Stimulated activated CD8-positive, alpha-beta memory T cell treated with anti-CD3 and anti-CD28 coated beads, Interleukin-7, amount 100 ng/mL, for 24 hours (primary cell): ENCODE measurements at places on chromosomes 16 and 17.

GRCh38 chr17:76139801-76140660 is 1.0 kb downstream of the FOXJ1 start:
- DNase-seq = no peak

DNA sequence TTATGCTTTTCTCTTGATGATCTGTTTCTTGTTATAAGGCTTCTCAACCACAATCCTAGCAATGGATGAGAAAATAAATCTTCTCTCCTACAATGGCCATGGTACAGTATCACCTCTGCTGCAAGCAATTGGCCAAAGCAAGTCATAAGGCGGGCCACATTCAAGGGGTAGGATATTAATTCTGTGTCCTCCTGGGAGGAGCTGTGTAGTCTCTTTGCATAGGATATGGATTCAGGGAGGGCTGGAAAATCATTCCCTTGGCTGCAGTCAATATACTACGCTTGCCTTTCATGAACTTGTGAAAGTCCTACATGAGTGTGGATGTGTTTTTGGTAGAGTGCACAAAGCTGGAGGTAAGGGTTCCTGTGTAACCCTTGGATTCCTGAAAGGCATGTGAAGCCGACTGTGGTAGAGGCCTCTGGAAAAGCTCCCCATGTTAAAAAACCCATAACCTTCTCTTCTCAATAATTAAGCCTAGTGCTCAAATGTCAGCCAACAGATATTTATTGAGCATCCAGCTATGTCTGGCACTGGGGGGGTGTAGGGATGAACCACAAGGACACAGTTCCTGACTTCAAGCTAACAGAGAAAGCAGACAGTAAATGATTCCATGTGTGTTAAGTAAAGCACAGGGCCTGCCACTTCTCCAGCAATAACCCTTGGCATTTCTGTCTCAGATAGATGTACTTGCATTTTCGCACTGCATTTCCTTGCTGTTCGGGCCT is 147.6 kb upstream of the HS3ST3A1 start:
- DNase-seq = no peak

DNA sequence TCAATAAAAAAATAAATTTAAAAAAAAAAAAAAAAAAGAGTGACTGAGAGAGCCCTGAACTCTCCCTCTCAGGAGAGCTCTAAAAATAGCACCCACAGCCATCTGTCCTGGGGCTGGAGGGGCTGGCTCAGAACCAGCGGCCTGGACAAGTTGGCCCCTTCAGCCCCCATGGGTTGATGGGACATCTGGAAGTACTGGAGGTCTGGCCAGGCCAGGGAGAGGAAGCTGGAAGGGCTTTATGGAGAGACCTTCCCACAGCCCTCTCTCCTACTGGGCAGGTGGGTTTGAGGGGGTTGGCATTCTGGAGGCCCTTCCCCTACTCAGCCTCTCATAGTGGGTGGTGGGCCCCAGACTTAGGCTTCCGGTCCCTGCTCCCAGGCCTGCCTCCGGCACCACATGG is 93.7 kb upstream of the TMEM97 start:
- no peak for DNase-seq

GRCh38 chr17:31415004-31415454 is 23.6 kb downstream of the RAB11FIP4 start:
- no peak for DNase-seq

GRCh38 chr16:84838383-84838948 is 18.7 kb downstream of the CRISPLD2 start:
- DNase-seq = no peak

- no peak for DNase-seq
Observed at GRCh38 chr17:76140661-76141211, 309 bp downstream of the FOXJ1 start.

DNA sequence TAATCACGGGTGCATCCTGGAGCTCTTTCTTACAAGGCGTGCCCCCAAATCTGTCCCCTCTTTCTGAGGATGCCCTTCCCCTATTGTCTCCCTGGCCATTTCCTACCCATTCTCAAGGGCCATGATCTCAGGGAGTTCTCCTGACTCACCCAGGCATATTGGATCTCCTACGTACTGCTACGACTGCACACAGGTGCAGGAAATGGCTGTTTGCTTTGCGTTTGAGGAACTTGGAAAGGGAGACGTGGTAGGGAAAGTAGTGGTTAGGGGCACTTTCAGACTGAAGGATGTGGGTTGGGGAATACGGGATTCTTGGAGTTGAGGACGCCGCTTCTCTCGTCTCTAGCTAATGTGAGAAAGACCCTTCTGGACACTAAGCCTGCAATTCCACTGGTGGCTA is 18.7 kb upstream of the MEOX1 start:
- no peak for DNase-seq

- DNase-seq = no peak
Observed at GRCh38 chr16:79662669-79663313, 62.3 kb upstream of the MAF start.

- DNase-seq = no peak
Observed at GRCh38 chr16:10728003-10728887, 15.4 kb upstream of the NUBP1 start.

- no peak for DNase-seq
Observed at GRCh38 chr16:11877374-11877773, 26.0 kb upstream of the RSL1D1 start.

- no peak for DNase-seq
Observed at GRCh38 chr16:89815639-89816348, 653 bp downstream of the FANCA start.

DNA sequence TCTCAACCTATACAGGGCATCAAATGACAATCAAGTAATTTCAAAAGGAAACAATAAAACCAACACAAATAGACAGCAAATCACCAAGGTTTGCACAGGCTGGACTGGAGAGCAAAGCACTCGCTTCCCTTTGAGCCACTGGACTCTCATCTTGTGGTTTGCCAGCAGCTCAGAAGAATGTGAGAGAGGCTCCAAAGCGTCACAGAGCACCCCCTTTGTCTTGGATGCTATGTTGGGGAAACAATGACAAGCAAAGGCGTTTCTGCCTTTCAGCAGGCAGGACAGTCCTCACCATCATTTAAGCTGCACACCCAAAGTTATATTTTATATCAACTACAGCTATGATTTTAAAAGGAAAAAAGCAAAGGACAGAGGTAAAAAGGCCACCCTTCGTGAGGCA is 13.2 kb downstream of the SLC6A4 start:
- DNase-seq = no peak

DNA sequence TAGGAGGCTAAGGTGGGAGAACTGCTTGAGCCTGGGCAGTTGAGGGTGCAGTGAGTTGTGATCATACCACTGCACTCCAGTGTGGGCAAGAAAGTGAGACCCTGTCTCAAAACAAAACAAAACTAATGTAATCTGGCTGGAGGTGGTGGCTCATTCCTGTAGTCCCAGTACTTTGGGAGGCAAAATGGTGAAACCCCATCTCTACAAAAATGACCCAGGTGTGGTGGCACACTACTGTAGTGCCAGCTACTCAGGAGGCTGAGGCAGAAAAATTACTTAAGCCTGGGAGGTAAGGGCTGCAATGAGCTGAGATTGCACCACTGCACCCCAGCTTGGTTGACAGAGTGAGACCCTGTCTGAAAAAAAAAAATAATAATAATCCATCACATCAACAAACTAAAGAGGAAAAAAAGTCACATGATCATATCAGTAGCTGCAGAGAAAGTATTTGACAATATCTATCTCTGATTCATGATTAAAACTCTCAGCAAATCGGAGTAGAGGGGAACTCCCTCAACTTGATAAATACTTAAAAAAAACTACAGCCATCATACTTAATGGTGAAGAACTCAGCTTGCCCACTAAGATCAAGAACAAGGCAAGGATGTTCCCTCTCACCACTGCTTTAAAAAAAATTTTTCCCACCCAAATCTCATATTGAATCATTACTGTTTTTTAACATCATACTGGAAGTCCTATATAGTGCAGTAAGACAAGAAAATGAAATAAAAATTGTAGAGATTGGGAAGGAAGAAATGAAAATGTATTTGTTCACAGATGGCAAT is 31.0 kb downstream of the DHRS7B start:
- no peak for DNase-seq
